CD4-positive, alpha-beta T cell treated with Interferon gamma for 1 hour (primary cell): ENCODE measurements at places on chromosomes 4 and X.

- no peak for DNase-seq
These were observed 41.9 kb downstream of the HPF1 start for GRCh38 chr4:169715826-169716225.

DNA sequence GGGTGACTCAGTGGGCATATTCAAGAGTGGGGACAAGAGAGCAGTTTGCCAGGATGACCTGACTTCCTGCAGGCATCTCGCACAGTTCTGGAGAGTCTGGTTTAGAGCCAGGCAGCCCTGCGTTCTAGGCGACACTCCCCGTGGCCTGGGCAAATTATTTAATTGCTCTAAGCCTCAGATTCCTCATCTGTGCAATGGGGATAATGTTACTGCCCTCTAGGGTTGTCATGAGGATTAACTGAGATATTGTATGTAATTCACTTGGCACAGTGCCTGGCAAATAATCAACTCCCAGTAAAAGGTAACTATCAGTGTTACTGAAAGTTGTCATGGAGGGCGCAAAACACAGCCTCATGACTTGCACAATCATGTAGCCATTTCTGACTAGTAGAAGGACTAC is 48.8 kb upstream of the PITX2 start:
- no peak for DNase-seq

- peak; percentile 6 for DNase-seq
These were observed at the start of gene PCDH10 for GRCh38 chr4:133148690-133149363. Gene PCDH10, plus strand, starts transcription at chr4:133149294. Its CDS starts 847 bp downstream, at chr4:133150141.

GRCh38 chr4:164509951-164510350 is 244.0 kb upstream of the SMIM31 start:
- no peak for DNase-seq

GRCh38 chr4:8291036-8291682 is 21.6 kb downstream of the HTRA3 start:
- DNase-seq, result no peak

GRCh38 chrX:109952050-109952449 is 50.9 kb upstream of the TMEM164 start:
- no peak for DNase-seq

DNA sequence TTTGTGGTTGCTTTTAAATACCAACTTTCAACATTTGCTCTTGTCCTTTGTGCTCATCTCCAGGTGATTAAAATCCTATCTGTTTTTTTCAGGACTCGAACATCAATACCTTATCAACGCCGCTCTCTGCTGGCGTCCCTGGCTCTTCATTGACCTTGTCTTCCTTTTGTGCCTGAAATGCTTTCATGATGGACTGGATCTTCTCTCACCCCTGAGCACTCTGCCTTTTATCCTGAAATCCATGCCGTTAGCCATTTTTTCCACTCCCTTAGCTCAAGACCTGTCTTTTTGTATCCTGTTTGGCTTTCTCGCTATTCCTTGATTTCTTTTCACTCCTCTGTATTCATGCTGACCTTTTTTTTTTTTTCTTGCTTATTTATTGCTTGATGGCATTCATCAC is 549.5 kb upstream of the CPEB2 start:
- DNase-seq, result no peak

- no peak for DNase-seq
These were observed 18.1 kb downstream of the CCNQ start for GRCh38 chrX:153580700-153581386.

GRCh38 chrX:28693101-28693500 is 105.9 kb downstream of the IL1RAPL1 start:
- no peak for DNase-seq

- DNase-seq, result peak; percentile 84
These were observed 3.5 kb downstream of the TMSB4X start for GRCh38 chrX:12978205-12979025.

- DNase-seq, result no peak
These were observed 5.0 kb downstream of the PNCK start for GRCh38 chrX:153668423-153669173.

DNA sequence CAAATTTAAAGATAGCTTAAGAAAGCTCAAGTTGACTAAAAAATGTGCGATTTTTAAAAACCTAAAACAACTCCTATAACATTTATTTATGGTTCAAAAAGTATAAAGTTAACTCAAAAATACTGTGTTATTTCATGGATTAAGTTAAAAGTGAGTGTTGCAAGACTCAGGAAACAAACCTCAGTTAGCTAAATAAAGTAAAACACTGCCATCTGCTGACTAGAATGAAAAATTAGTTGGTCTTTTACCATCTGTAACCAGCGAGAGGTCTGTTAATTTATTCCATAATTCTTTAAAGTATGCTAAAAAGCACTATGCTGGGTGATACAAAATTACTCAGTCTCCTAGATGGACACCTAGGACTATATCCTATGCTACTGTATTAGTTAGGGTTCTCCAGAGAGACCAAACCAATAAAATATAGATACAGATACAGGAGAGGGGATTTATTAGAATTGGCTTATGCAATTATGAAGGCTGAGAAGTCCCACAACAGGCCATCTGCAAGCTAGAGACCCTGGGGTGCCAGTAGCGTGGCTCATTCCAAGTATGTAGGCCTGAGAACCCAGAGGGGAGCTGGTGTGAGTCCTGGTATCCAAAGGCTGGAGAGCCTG is 4.9 kb upstream of the WDFY3 start:
- no peak for DNase-seq

DNA sequence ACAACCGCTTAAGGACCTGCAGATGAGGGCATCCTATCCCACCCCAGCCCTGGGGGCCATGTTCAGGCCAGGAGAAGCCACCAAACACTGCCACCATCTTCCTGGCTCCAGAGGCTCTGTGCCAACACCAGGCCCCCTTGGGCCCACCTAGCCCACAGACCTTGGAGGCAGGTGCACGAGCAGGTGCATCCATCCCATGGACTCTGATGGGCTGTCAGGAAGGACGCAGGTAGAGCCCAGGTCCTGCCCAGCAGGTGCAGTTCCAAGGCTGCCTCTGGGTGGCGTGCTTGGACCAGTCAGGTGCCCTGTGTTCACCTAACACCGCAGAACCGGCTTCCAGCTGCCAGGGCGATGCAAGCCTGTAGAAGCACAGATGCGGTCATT is 22.8 kb upstream of the PDE6B start:
- peak; percentile 41 for DNase-seq

DNA sequence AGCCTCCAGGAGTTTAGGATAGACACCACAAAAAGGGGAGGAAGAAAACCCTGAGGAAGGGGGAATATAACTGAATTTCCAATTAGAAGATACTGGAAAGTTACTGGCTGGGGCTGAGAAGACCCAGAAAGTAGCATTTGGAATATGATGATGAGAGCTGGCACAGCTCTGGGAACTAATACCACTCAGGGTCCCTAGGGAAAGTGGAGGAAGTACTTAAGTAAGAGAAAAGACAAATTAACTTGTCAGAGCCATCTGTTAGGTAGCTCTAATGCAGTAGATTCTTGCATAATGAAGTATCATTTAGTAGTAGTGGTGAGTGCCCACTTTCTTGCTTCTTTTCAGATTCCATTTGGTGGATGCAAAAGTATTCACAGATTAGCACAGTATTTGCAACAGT is 90.8 kb upstream of the TSPAN5 start:
- DNase-seq, result no peak

GRCh38 chrX:80335062-80335830 is 85.0 kb upstream of the TENT5D start:
- DNase-seq, result no peak

DNA sequence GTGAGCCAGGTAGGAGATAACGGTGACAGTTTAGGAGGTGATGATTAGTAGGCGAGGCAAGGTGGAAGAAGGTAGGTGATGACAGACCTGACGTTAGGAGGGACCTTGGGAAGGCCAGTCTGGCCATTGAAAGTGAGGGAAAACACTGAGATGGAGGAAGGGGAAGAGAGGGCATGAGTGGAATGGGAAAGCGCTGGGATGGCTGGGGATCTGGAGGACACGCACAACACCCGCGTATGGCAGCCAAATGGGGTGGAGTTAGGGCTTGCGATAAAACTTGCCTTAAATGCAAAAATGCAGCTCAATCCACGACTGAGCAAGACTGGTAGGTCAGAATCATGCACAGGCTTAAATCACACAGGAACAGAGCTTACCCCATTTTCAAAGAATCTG is 605 bp upstream of the CDKL2 start:
- no peak for DNase-seq

- no peak for DNase-seq
These were observed 108.3 kb downstream of the QRFPR start for GRCh38 chr4:121272526-121272925.

DNA sequence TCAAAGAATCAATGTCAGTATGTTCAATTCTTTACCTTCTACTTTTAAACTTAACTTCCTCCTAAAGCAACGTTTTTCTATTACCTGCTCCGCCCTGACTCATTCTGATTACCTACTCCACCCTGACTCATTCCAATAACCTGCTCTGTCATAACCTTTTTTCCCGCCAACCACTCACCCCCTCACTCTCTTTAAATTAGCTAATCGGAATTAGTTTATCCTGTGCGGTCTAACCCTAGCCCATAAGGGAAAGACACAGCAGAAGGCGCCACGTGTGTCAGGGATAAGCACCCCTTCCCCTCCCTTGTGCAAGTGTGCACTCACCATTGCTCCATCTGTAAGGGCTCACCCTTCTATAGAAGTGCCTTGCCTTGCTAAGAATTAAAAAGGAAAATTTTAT is 64.4 kb downstream of the EIF4E start:
- DNase-seq, result no peak

- no peak for DNase-seq
These were observed 352.6 kb upstream of the NWD2 start for GRCh38 chr4:36891971-36892370.

DNA sequence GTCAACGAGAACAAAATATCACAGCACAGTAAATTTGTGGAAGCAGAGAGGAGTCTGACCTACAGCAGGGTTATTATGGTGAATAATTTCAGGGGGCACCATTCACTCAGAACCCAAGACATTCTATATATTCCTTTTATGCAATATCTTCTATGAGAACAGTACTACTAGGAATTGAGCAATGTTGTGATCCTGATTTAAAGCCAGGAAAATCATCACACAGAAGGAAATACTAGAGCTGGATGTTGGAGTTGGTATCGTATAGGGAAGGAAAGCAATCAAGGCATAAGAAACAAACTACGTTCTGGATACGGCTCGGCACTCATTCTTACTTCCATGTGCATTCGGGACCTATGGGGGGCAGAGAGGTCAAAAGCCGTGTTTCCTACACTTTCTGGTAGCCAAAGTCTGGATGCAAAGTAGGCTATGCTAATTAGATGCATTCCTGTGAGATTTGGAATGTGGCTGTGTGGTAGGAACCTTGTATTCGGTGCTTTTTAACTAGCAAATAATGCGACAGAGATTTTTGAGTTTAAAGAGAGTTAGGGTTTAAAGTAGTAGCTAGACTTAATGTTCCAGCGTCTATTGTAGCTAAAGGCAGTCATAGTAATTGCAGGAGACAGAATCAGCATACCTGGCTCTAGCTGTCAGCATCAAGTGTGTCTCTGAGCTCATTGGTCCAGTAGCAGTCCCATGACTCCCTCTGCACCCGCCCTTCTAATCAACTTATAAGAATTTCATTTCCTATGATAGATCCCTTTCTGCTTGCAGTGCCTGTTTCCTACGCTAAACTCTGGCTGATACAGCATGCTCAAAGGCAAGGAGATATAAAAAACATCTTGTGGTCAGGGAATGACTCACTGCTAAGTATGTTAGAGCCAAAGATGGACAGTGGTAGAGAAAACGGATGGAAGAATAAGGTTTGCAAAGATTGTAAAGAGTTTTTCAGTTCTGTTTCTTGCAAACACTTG is 43.3 kb upstream of the PDGFC start:
- no peak for DNase-seq

DNA sequence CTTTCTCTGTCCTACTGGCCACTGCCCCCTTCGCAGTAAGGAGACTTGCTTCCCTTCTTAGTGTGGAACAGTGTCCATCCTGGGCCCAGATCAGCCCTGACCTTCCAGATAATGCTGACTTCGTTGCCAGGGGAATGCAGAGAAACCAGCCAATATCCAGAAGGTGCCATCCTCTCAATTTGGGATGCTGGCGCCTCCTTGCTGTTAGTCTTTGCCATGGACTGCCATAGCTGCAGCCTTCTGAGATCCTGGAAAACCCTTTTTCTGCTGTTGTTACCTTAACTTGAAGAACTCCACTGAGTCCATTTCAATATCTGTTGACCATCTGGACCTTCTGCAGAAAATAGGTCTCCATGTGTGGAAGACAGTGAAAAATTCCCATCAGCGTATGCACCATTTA is 21.8 kb downstream of the RAI2 start:
- DNase-seq, result no peak

GRCh38 chr4:168815379-168816345 is 194.4 kb downstream of the CBR4 start:
- no peak for DNase-seq

- DNase-seq, result no peak
These were observed 1293.1 kb downstream of the PCDH19 start for GRCh38 chrX:99117011-99117410.

GRCh38 chr4:12897954-12898353 is 586.2 kb downstream of the RAB28 start:
- DNase-seq, result no peak

DNA sequence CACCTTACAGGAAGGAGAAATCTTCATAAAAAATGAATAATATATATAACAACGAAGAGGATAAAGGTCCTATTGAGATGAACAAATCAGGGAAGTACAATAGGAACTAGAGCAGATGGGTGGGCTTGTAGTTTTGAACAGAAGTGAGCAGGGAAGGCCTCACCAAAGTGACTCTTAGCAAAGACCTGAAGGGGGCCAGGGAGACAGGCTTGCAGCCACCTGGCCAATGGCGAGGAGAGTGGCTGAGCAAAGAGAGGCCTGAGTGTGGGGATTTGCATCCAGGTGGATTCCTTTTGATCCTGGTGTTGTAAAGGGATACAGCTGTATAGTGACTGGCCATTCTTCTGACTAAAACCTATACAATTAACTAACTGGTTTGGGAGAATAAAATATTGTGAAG is 354.1 kb downstream of the CAMK2D start:
- no peak for DNase-seq

- DNase-seq, result no peak
These were observed 18.7 kb downstream of the ANTXR2 start for GRCh38 chr4:80054375-80054774.

GRCh38 chr4:146338512-146338911 is 124.2 kb downstream of the REELD1 start:
- DNase-seq, result no peak

- no peak for DNase-seq
These were observed 357 bp upstream of the ETNPPL start for GRCh38 chr4:108763226-108763593.

DNA sequence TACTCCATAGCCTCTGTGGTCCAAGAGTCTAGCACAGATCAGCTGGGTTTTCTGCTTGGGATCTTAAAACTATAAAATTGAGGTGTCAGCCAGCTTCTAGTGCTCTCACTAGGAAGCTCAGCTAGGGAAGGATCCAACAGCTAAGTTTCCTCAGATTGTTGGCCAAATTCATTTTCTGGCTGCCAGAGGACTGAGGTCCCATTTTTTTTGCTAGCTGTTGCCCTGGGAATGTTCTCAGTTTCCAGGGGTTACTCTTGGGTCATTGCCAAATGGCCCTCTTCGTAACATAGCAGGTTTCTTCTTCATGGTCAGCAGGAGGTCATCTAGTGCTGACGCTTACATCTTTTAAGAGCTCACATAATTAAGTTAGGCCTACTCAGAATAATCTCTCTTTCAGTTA is 2178.2 kb downstream of the ARAP2 start:
- DNase-seq, result no peak

- DNase-seq, result no peak
These were observed 782.5 kb downstream of the STPG2 start for GRCh38 chr4:97360733-97361132.
